ENCODE measurements at places on chromosomes 1 and 21.

- DNase-seq: no peak
Observed at GRCh38 chr1:109181807-109182163, 31.9 kb upstream of the SARS1 start.

GRCh38 chr1:34267326-34267725, 90.6 kb downstream of the C1orf94 start:
- no peak for DNase-seq

DNA sequence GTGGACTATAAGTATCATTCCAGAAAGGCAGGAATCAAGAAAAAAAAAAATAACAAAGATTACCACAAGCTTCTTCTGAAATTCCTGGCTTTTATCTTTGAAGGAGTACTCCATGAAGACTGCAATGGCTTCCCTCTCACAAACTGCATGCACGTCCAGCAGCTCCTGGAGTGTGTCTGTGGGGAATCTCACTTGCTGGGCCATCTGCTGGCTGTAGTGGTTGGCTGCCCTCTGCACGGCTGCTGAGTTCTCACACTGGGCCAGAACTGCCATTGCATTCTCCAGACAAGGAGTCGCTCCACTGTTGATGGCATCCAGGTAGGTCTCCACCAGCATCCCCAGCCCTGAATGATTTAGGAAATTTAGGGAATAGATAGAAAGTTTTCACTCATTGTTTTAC, 23.3 kb upstream of the GBP2 start:
- no peak for DNase-seq

DNA sequence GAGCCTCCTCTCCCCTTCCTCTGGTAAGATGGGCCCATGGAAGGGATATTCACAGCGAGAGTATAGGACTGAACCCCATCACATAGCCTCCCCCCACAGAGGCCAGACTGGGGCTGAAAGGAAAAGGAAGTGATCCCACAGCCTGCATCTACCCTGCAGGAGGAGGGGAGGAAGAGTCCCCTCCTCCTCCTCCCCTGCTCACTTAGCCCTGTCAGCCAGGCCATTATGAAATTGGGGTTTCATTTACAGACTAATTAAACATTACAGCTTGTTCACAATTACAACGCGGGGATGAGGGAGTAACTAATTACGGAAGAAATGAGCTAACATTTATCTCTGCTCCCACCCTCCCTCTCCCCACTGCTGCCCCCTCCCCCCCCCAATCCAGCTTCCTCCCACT, 25.4 kb downstream of the DMAP1 start:
- DNase-seq: no peak

- no peak for DNase-seq
Observed at GRCh38 chr1:239606850-239607400, 220.6 kb downstream of the CHRM3 start.

GRCh38 chr1:160080381-160081100, 797 bp upstream of the KCNJ9 start:
- peak; percentile 2 for DNase-seq

DNA sequence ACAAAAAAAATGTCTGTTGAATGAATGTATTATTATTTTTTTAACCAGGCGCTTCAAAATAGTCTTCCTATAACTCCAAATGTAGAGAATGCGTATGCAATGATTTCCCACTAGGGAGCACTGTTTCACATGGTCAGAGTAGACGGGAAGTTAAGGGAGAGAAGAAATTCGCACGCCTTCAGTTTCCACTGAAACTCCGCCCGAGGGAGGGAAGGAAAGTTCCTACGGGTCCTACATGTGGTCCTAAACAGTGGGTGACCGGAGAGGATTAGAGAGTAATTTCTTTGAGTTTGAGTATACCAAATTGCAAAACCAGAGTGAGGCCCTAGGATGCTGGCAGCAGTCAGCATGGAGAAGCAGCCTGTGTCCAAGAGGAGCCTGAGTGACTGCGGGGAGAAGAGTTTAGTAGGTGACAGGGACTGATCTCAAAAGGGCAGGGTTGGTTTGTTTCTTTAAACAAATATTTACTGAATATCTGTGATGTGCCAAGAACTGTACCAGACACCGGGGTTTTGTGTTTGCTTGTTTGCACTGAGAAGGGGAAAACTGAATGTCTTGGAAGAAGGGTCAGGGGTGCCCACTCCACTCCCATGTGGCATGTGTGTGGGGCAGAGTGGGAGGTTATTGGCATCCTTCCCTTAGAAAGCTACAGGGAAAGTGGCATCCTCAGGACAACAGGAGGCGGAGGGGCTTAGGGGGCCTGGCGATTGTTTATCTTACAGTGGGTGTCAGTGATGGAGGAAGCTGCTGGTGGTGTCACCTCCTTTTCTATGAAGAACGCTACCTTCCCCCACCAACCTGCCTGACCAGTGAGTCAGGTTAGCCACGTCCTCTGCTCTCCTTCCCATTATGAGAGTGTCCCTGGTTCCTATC, 22.8 kb downstream of the RNU5D-1 start:
- peak; percentile 53 for DNase-seq

DNA sequence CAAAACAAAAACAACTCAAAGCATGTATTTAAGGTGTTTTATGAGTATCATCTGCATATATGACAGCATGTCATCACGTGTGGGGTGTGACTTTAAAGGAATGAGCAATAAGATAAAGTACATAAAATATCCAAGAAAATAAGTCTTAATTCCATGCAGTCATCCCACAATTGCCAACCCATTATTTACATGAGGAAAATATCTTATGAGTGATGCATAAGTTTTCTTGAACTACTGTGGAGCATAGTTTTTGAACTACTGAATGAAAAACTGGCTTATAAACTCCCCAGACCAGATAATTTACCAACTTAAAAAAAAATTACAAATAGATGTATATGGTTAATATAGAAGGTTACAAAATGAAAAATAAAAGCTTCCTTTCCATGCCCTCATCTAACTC, 29.7 kb upstream of the MTMR11 start:
- no peak for DNase-seq

GRCh38 chr1:19850214-19850613, 32.0 kb upstream of the OTUD3 start:
- no peak for DNase-seq

GRCh38 chr1:910881-911721, 12.6 kb upstream of the SAMD11 start:
- no peak for DNase-seq

DNA sequence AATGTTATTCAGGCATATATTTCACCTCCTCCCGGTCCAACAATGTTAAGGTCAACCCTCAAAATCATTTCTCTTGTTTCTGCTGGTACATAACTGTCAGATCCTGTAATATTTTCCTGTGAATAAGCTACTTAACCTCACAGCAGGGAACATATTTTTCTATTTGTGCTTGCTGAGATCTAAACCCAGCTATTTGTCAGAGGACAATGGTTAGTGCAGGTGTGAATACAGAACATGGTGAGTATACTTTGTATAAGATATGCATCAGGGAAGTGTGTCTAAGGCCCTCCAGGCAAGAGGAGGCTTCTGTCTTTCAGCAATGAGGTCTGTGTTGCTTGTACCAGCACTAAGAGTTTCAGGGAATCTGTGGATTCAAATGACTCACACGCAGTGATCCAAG, 970.6 kb downstream of the NCAM2 start:
- no peak for DNase-seq

- no peak for DNase-seq
Observed at GRCh38 chr1:94582565-94582964, 41.0 kb upstream of the F3 start.

DNA sequence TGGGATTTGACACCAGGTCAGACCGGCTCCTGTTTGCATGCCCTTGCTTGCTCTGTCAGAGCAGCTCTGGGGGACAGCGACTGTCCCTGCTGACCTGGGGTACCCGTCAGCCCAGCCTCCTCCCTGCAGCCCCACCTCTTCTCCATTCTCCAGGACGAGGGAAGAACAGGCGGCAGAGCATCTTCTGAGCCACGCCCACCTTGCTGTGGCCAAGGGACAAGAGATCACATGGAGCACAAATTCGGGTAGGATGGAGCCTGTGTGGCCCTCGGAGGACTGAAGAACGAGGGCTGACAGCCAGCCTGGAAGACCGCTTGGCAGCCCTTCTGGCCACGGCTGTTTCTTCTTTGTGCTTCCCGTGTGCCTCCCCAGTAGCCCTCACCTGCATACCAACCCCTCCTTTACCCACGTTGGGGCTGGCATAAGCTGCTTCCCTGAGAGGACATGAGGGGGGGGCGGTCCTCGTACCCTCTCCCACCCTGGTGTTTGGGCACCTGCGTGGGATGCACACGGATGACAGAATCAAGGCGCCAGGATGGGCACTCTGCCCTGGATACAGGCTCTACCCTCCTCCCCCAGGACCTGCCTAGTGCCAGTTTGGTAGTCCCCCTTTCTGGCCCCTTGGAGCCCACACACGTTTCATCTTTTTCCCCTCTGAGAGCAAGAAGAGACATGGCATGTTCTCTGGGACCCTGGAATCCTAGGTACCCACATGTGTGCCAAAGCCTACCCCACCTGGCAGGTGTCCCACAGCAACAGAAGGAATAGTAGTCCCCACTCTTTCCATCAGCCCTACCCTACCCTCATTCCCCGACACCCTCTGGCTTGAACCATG, 26.9 kb downstream of the CDK18 start:
- DNase-seq: no peak

- no peak for DNase-seq
Observed at GRCh38 chr21:36122977-36123376, 11.9 kb upstream of the CBR3 start.

DNA sequence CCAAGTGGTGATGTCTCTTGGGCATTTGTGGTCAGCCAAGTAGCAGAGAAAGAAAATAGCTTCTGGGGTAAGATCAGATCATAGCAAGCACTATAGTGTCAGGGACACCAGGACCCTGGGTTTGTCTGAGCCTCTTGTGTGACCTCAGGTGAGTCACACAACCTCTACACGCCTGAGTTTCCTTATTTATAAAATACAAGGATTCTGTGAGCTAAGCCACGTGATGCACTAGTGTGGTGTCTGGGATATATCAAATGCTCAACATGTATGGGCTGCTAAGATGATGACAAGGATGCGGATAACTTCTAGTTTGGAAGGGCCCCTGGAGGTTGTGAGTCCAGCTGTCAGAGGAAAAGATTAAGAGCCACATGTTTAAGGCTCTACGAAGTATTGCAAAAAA, 24.5 kb upstream of the ZNF436 start:
- DNase-seq: no peak

GRCh38 chr1:157830887-157831286, 10.7 kb downstream of the CD5L start:
- no peak for DNase-seq

GRCh38 chr1:216749232-216749631, 26.0 kb upstream of the ESRRG start:
- DNase-seq: no peak

- DNase-seq: no peak
Observed at GRCh38 chr1:7538033-7538432, 233.1 kb upstream of the VAMP3 start.

- DNase-seq: no peak
Observed at GRCh38 chr1:175576865-175577264, 166.5 kb downstream of the TNR start.

- no peak for DNase-seq
Observed at GRCh38 chr1:192979542-192979941, 79.6 kb downstream of the UCHL5 start.

All from LoVo (cell line).